ENCODE measurements at places on chromosomes 6 and 20.

- H3K4me3 ChIP-seq: no peak overlapping the region
- DNase-seq: no peak
- H3K27me3 ChIP-seq: no peaks in the 10 kb centered on the region
- H3K27ac ChIP-seq: no peak overlapping the region
- H3K36me3 ChIP-seq: no peaks in the 10 kb centered on the region
- H3K4me1 ChIP-seq: no peaks in the 10 kb centered on the region
These were observed 14.8 kb downstream of the PRPH2 start for GRCh38 chr6:42707595-42707994.

GRCh38 chr6:3915076-3915791 lies 66.1 kb downstream of the FAM50B start:
- H3K27ac ChIP-seq: no peak overlapping the region
- no peaks in the 10 kb centered on the region for H3K36me3 ChIP-seq
- no peaks in the 10 kb centered on the region for H3K27me3 ChIP-seq
- DNase-seq: no peak
- peaks cover 4% of the 10 kb centered on the region for H3K4me1 ChIP-seq

DNA sequence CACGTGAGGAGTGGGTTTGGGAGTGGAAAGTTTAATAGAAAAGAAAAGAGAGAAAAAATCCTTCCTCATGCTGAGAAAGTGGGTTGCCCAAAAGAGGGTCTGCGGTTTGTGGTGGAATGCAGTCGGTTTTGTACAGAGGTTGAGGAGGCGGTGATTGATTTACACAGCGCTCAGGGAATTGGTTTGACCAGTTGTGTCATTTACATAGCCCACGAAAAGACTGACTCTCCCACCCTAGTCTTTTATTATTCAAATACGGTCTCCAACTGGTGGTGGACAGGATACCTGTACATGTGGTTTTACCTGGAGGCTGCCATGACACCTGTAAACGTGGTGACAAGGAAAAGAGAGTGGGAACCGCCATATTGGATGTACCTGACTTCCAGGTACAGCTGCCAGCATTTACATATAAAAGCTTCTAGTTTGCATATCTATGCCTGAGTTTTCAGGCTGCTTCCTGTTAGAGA lies 42.1 kb downstream of the HLA-DPB1 start:
- no peak for DNase-seq
- no peak overlapping the region for H3K27ac ChIP-seq
- H3K4me1 ChIP-seq: no peaks in the 10 kb centered on the region

DNA sequence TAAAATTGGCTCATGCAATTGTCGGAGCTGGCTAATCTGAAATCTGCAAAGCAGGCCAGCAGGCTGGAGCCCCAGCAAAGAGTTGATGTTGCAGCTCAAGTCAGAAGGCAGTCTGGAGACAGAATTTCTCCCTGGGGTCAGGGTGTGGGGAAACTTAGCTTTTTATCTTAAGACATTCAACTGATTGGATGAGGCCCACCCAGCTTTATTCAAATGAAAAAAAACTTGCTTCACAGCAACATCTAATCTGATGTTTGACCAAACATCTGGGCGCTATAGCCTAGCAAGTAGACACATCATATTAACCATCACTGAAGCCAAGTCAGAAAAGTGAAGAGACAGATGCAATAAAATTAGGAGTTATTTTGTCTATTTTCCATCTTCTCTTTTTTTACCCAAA lies 108.8 kb upstream of the CCDC28A start:
- no peaks in the 10 kb centered on the region for H3K4me1 ChIP-seq
- H3K36me3 ChIP-seq: no peaks in the 10 kb centered on the region
- H3K4me3 ChIP-seq: no peak overlapping the region
- no peak overlapping the region for H3K27ac ChIP-seq

GRCh38 chr6:169156108-169156792 lies 97.4 kb downstream of the THBS2 start:
- H3K27me3 ChIP-seq: no peaks in the 10 kb centered on the region
- no peak overlapping the region for H3K27ac ChIP-seq
- no peaks in the 10 kb centered on the region for H3K36me3 ChIP-seq
- DNase-seq: no peak
- H3K4me3 ChIP-seq: no peak overlapping the region
- H3K4me1 ChIP-seq: no peaks in the 10 kb centered on the region

- H3K4me1 ChIP-seq: no peaks in the 10 kb centered on the region
- no peak for DNase-seq
- H3K36me3 ChIP-seq: no peaks in the 10 kb centered on the region
- no peaks in the 10 kb centered on the region for H3K27me3 ChIP-seq
- no peak overlapping the region for H3K4me3 ChIP-seq
These were observed 36.8 kb downstream of the PLN start for GRCh38 chr6:118584911-118585310.

DNA sequence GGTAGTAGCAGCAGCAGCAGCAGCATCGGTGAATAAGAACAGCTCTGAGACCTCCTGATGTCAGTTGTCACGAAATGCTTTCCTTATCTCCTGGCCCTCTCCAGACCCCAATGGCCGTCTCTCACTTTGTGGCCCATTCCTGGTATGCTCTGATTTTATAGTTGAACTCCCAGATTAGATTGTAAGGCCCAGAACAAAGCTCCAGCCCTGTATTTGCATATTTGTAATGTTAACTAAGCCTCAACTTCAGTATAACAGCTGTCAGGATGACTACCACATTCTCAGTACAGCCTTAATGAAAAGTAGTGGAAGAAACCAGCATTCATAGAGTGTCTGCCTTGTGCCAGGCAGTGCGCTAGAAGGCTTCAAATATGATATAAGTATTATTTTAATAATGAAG lies 180.9 kb downstream of the SASH1 start:
- H3K36me3 ChIP-seq: peaks cover 4% of the 10 kb centered on the region
- H3K4me3 ChIP-seq: no peak overlapping the region
- H3K27me3 ChIP-seq: no peaks in the 10 kb centered on the region
- DNase-seq: no peak

- no peaks in the 10 kb centered on the region for H3K4me1 ChIP-seq
- H3K27ac ChIP-seq: no peak overlapping the region
- H3K27me3 ChIP-seq: no peaks in the 10 kb centered on the region
These were observed 42.3 kb upstream of the FRMD1 start for GRCh38 chr6:168121303-168121665.

DNA sequence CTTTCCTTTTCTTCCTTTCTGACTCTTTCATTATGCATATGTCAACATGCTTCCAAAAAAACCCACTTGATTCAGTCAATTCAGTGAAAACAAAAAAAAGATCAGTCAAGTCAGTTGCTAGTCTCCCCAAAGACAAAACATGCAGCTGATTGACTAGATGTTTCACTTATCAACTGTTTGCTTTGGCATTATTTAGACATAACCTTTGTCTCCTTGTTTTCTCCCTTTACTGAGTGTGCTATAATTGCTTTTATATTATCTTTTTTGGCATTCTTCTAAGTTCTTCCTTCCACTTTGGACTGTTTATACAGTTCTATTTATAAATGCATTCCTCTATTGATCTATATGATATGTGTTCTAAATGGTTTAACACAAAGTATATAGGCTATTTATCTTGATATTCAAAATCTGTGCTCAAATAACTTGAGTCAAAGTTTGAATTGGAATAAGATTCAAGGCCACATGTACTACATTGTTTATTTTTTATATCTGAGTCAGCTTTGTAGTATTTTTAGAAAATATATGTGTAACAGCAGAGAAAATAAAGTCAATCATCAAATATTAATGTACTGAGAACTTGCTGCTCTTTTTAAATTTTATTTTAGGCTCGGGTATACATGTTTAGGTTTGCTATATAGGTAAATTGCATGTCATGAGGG lies 260.5 kb downstream of the CENPW start:
- no peaks in the 10 kb centered on the region for H3K4me1 ChIP-seq
- no peak overlapping the region for H3K27ac ChIP-seq
- no peak for DNase-seq
- H3K4me3 ChIP-seq: no peak overlapping the region
- H3K36me3 ChIP-seq: no peaks in the 10 kb centered on the region

GRCh38 chr20:34271956-34272355 lies 30.7 kb downstream of the ASIP start:
- H3K27ac ChIP-seq: peak overlapping the region; percentile 90
- no peak for DNase-seq
- no peak overlapping the region for H3K4me3 ChIP-seq
- H3K27me3 ChIP-seq: no peaks in the 10 kb centered on the region
- no peaks in the 10 kb centered on the region for H3K4me1 ChIP-seq

GRCh38 chr20:47676912-47677634 lies 108.2 kb downstream of the SULF2 start:
- H3K4me3 ChIP-seq: no peak overlapping the region
- H3K36me3 ChIP-seq: no peaks in the 10 kb centered on the region
- DNase-seq: no peak
- H3K27me3 ChIP-seq: no peaks in the 10 kb centered on the region
- H3K27ac ChIP-seq: no peak overlapping the region

DNA sequence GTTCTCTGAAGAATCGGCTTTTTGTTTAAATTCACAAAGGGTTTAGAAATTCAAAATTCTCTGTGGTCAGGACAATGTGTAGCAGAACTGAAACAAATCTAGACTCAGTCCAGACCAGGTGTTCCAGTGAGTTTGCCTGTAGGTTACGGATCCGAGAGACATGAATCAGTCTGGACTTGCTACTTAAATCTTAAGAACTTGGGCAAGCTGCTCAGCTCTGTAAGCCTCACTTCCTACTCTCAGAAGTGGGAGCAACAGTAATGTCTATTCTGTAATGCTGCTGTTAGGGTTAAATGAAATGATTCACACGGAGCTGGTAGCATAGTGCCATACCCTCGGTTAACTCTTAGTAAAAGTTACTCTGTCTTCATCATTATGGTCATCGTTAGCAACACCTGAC lies 37.7 kb downstream of the HECA start:
- DNase-seq: no peak
- no peak overlapping the region for H3K4me3 ChIP-seq
- no peak overlapping the region for H3K27ac ChIP-seq
- H3K36me3 ChIP-seq: no peaks in the 10 kb centered on the region

DNA sequence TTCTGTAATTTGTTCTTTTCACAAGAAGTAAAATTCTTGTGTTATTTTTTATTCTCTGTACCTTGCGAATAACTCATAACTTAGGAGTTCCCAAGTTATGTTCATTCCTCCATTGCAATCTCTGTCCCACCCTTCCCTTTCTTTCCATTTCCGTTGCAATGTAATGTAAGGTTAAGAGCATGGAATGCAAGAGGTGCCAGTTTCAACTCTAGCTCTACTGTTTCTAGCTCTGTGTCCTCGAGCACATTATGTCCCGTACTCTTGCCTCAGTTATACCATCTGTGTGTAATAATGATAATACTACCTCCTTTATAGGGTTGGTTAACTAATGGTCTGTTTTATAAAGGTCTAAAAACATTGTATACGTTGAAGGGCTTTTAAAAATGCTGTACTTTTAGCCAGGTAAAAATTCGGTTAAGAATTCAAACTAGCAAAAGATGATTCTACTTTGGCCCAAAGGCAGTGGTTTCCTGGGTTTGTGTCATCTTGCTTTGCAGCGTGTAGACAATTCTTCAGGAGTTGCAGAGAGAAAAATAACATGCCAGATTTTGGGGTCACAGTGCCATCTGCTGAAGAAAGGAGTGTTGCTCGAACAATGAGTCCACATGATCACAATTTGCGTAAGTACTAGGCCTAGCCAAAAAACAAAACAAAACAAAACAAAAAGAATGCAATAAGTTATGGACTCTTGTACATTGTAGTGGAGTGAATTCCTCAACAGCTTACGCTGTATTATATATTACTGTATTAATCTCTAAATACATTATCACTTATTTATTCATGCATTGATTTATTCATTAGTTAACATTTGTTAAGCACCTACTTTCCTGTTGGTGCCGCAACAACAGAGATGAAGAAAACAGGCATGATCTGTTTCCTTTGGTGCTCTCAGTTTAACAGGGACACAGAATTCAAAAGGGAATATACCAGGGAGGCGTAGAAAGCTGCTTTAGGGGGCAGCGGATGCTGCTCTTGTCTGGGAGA lies 10.0 kb upstream of the PFDN4 start:
- H3K27ac ChIP-seq: no peak overlapping the region
- H3K4me3 ChIP-seq: no peak overlapping the region
- DNase-seq: no peak
- no peaks in the 10 kb centered on the region for H3K27me3 ChIP-seq
- H3K36me3 ChIP-seq: no peaks in the 10 kb centered on the region
- H3K4me1 ChIP-seq: no peaks in the 10 kb centered on the region

GRCh38 chr6:85470023-85470410 lies 20.1 kb downstream of the NT5E start:
- H3K27me3 ChIP-seq: no peaks in the 10 kb centered on the region
- DNase-seq: no peak
- H3K4me1 ChIP-seq: no peaks in the 10 kb centered on the region
- no peak overlapping the region for H3K4me3 ChIP-seq

GRCh38 chr6:71259888-71260604 lies 28.6 kb upstream of the OGFRL1 start:
- H3K27me3 ChIP-seq: no peaks in the 10 kb centered on the region
- H3K4me1 ChIP-seq: no peaks in the 10 kb centered on the region
- no peak overlapping the region for H3K27ac ChIP-seq
- no peak for DNase-seq
- no peaks in the 10 kb centered on the region for H3K36me3 ChIP-seq

GRCh38 chr6:131838051-131838450 lies 30.2 kb downstream of the ENPP1 start:
- H3K4me1 ChIP-seq: no peaks in the 10 kb centered on the region
- H3K36me3 ChIP-seq: no peaks in the 10 kb centered on the region
- DNase-seq: no peak
- H3K27me3 ChIP-seq: no peaks in the 10 kb centered on the region

DNA sequence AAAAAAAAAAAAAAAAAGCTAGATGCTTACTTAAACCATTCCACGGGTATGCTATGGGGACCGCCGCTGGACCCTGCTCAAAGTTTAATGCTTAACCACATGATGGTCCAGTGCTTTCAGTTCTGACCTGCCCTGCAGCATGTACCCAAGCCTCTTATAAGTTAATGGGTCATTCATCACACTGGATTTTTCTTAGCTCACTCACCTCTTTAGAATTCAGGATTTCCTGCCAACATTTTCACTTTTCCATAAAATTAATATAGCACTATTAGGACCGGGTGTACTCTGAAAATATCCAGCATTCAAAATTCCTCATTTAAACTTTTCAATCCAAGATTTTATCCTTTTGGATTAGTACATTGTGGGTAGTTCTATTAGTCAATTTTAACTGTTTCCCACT lies 140.8 kb downstream of the ALDH8A1 start:
- no peaks in the 10 kb centered on the region for H3K4me1 ChIP-seq
- no peak overlapping the region for H3K4me3 ChIP-seq
- DNase-seq: no peak
- H3K36me3 ChIP-seq: no peaks in the 10 kb centered on the region

GRCh38 chr6:153787341-153787606 lies 251.8 kb upstream of the OPRM1 start:
- H3K27me3 ChIP-seq: no peaks in the 10 kb centered on the region
- no peak overlapping the region for H3K27ac ChIP-seq
- H3K4me3 ChIP-seq: no peak overlapping the region
- no peak for DNase-seq
- H3K4me1 ChIP-seq: no peaks in the 10 kb centered on the region

- no peaks in the 10 kb centered on the region for H3K4me1 ChIP-seq
- H3K27ac ChIP-seq: no peak overlapping the region
- H3K4me3 ChIP-seq: no peak overlapping the region
- DNase-seq: no peak
- no peaks in the 10 kb centered on the region for H3K27me3 ChIP-seq
These were observed 5.4 kb downstream of the ADGRB3 start for GRCh38 chr6:68640491-68640835.
